ENCODE measurements at places on chromosomes 5 and 9.

DNA sequence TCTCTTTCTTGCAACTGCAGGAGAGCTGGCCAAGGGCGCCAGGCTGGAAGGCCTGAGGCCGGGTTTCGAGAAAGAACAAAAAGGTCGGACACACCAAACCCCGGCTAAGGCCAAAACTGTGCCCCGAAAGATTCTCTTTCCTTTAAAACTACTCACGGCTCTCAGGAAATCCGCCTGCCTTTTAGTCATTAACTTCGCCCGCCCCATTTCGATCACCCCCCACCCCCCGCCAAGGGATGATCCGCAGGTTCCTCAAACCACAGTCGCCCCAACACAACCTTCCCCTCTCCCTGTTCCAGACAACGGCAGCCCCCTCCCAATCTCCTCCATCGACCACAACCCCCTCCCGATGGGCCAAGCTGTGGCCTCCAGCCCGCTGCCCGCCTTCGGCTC lies 536 bp downstream of the FEM1C start:
- no peak for DNase-seq

GRCh38 chr9:101795147-101795546 lies 56.7 kb upstream of the GRIN3A start:
- DNase-seq: no peak

- no peak for DNase-seq
These were observed 7.0 kb downstream of the FSTL4 start for GRCh38 chr5:133605323-133605722.

DNA sequence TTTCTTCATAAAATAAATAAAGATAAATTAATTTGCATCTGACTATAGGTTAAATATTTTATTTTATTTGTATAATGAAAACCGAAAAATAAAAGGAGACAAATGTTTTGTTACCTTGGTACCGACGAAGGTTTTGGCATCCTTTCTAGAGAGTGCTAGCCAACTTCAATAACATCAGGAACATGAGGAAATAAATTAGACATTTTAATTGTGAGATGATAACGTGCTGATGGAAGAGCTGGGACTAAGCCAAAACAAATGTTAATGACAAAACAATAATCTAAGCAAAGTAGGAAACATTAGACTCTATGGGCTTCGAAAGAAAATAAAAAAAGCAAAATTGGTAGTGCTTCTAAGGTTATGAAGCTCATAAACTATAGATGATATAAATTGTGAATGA lies 201.0 kb downstream of the IRX2 start:
- no peak for DNase-seq

DNA sequence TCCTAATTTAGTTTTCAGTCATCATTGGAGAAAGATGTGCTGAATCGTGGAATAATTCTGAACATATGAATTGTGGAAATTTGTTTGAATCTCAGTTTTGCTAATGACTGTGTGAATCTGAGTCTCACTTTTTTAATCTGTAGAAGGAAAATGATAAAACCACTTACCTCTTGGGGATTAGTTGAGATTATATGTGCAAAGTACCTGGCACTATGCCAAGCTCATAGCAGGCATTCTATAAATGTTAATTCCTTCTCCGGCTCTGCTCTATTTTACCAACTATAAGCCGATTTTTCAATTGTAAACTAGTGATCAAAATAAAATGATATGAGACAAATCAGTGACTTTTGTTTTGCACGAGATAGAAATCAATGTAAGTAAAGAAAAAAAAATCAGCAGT lies 290.8 kb downstream of the TRPM3 start:
- no peak for DNase-seq

DNA sequence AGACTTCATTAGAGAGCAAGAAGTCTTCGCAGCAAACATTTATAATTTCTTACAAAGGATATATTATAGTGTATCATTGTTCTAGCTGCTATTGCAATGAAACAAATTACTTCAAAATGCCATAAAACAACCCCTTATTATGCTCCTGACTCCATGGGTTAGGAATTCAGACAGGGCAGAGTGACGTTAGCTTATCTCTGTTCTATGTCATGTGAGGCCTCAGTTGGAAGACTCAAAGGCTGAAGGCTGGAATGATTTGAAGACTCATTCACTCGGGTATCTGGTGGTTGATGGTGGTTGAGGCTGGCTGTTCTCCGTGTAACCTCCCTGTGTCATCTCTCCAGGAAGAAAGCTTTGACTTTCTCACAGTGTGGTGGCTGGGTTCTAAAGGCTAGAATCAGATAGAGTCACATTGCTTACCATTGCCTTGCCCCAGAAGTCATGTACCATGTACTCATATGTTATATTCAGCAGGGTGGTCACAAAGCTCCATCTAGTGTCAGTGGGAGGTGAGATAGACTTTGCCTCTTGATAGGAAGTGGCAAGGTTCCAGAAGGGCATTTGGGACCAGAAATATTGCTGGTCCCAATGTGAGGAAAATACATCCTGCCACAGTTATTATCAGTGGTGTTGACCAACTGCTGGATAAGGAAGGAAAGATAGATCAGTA lies 226.9 kb downstream of the TMEM38B start:
- no peak for DNase-seq

DNA sequence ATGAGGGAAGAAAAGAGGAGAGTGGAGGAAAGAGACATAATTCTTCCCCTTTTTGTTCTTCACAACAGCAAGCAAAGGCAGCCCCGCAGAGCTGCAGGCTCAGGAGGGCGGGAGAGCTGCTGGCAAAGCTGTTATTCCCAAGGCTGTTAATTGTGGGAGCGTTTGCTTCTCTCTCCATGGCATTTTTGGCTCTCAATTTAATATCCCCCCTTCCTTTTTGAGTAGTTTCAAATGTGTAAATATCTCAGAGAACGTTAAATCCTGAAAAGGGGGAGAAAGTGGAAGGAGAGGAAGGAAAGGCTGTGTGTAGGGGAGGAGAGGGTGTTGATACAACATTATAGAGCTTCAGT lies 165.7 kb downstream of the NSG2 start:
- no peak for DNase-seq

- DNase-seq: no peak
These were observed 2.5 kb downstream of the KIAA1958 start for GRCh38 chr9:112489039-112489546.

- no peak for DNase-seq
These were observed 1495.2 kb upstream of the C9orf72 start for GRCh38 chr9:29068461-29068860.

GRCh38 chr9:21027295-21027694 lies 4.1 kb downstream of the HACD4 start:
- no peak for DNase-seq

DNA sequence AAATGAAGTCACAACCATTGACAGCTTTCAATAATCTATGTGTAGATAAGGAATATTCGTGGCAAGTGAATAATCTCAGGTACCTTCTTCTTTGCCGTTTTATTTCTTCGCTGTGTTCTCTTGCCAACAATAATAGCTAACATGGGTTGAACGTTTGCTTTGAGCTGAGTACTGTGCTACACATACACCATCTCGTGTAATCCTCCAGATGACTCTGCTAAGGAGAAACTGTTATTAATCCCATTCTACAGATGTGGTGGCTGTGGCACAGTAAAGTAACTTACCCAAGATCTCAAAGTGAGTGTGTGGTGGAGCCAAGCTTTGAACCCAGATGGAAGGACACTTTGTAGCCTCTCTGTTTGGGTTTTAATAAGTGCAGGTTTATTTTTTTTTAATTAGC lies 179.7 kb downstream of the C9orf152 start:
- no peak for DNase-seq

DNA sequence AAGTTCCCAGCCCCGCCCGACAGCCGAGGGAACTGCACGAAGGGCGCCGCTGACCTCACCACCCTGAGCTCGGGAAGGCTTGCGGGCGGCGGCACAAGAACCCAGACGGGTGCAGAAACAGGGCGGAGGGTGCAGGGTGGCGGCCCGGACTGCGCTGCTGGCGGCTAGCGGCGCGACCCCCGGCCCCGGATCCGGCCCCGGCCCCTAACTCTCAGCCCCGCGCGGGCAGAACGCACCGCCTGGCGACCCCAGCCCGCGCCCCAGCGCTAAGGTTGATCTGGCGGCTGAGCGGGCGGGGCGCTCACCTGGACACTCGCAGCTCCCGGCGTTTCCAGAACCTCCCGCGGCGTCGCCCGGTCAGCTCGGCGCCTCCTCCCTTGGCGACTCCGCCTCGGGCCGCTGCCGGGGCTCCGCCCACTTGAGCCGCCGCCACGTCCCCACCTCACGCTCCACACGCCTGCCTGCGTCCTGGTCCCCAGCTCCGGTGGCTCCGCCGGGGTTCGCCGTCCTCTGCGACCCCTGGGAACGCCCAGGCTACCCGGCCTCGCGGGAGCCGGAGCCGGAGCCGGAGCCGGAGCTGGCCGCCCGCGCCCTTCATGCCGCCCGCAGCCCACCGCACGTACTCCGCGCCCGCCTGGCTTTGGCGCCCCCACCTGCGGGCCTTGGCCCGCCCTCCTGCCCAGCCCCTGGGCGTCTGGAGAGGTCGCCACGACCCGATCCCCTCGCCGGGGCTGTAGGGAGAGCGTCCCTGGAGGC lies at the start of gene P4HA2:
P4HA2 (minus strand) TSS at position 369 of the 756 bp plus-strand sequence. CDS start 9,227 bp downstream, outside the sequence.
- DNase-seq: no peak

DNA sequence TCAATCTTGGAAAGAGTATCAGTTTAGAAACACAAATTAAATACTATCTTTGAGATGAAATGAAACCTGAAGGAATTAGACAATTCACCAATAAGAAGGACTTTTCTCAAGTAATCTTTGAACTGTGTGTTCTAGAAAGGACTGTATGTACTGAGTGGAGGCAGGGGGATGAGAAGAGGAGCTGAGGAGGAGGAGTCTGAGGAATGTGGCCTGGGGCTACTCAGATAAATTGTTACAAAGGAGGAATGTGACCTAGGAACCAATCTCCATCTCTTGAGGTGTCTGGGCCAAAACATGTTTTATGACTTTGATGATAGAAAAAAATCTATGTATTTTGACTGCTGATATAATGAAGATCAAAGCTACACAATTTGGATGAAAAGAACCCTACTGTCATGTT lies 124.3 kb upstream of the ANKRD55 start:
- DNase-seq: no peak

- no peak for DNase-seq
These were observed at the start of gene FAM221B for GRCh38 chr9:35828716-35829083. Gene FAM221B (minus strand): TSS chr9:35828732. CDS start chr9:35826161, 2,571 bp downstream.

GRCh38 chr5:90477073-90477472 lies 2.4 kb downstream of the POLR3G start:
- DNase-seq: no peak

DNA sequence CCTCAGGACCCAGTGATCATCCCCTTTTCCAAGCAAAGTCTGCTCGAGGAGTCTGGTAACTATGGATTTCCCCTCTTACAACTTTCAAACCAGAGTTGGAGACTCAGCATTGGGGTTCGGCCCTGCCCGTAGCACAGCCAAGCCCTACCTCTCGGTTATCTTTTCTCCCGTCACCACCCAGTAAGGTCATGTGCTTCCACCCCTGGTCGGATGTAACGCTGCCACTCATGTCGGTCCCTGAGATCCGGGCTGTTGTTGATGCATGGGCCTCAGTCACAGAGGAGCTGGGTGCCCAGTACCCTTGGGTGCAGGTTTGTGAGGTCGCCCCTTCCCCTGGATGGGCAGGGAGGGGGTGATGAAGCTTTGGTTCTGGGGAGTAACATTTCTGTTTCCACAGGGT lies 1.2 kb downstream of the GALT start:
- no peak for DNase-seq

DNA sequence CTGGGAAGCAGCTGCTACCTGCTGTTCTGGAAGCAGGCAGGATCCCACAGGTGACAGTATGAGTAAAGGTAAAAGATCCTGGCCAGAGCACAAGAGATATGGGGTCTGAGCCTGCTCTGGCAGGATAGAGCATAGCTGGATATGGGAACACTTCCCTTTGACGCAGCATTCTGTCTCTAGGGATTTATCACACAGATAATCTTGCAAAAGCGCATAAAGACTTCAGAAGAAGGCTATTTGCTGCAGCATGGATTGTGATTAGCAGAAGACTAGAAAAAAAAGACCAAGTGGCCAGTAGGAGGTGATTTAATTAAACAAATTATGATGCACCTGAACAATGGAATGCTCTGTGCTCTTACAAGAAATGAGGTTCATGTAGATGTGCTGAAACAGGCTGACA lies 52.4 kb upstream of the PWWP2A start:
- DNase-seq: no peak

DNA sequence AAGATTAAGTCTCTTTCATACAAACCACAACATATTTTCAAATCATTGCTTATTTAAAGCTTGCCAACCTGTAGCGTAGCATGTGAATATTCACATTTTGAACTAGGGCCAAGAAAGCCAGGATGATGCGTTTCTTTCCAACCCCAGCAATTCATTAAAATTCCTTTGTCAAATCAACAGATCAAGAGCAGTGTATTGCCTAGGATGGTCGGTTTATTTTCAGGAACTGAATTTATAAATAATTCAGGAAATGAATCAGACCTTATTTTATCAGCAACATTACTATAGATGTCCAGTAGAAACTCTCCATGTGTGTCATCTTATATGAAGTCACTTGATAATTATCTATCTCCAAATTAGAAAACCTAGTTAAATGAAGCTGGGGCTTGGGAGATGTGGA lies 13.2 kb upstream of the AUH start:
- DNase-seq: peak; percentile 68

DNA sequence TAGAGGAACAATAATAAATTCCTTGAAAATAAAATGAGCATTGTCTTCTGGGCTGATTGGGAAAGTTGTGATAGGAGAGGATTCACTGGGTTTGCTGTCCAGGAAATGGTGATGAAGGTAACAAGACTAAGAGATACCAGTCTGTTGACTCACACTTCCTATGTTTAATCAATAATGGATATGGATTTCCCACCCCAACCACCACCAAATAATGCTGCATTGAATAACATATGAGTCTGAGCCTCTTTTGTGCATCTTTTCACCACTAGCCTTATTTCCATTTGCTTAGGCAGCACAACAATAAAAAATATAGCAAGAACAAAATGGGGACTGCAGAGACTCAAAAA lies 120.2 kb upstream of the NFIB start:
- DNase-seq: no peak

DNA sequence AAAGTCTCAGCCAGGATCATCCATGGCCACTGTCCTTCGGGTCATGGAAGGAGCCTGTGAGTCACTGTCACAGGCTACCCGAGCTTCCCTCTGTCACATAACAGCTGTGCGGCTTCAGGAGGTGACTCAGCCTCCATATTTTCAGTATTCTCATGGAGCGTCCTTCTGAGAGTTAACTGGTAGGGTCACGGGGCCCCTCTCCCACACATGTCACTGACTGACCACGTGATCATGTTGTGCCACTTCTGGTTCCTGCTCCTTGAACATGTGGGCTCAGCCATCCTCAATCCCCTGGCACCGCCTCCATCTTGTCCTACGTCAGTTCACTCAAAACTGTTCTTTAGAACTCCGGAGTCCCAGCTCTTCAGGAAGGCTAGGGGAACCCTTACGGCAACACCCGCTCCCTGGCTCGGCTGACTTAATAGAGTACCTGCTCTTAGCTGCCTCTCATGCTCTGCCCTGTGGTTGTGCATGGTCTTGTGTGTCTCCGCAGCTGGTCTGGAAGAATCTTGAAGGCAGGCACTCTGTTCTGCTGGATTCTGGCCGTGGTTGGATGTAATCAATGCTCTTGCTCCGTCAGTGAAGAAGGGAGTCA lies 182.8 kb downstream of the ICE1 start:
- DNase-seq: no peak

- DNase-seq: peak; percentile 20
These were observed 581.4 kb downstream of the RAB3C start for GRCh38 chr5:59164041-59164830.

Measured in AG04450 (cell line).